Dermis blood vessel endothelial cell (primary cell): ENCODE measurements at places on chromosomes 11 and 22.

GRCh38 chr22:49786976-49787706 lies 40.5 kb downstream of the BRD1 start:
- DNase-seq = no peak

- DNase-seq = no peak
These were observed 28.5 kb downstream of the CD44 start for GRCh38 chr11:35167426-35167954.

- no peak for DNase-seq
These were observed 708.1 kb downstream of the NTM start for GRCh38 chr11:132078264-132079076.

- peak; percentile 22 for DNase-seq
These were observed 741 bp upstream of the TALDO1 start for GRCh38 chr11:746289-747157.

DNA sequence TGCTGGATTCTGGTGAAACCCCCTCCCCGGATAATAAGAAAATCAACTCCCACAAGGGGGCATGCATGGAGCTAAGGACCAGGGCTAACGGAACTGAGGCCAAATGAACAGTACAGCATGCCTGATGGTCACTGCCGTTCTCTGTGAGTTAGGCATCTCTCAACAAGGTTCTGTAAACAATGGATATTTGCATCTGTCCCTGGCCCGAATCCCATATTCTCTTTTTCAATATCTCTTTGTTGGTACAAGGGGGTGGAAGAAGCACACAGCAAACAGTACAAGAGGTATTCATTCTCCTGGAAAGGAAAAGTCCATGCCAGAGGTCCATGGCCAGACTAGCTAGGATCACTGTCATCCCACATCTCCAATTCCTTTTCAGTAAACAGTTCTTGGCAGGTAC lies 32.2 kb upstream of the APOA1 start:
- no peak for DNase-seq

- no peak for DNase-seq
These were observed 123.6 kb downstream of the SLC1A2 start for GRCh38 chr11:35295751-35296150.

DNA sequence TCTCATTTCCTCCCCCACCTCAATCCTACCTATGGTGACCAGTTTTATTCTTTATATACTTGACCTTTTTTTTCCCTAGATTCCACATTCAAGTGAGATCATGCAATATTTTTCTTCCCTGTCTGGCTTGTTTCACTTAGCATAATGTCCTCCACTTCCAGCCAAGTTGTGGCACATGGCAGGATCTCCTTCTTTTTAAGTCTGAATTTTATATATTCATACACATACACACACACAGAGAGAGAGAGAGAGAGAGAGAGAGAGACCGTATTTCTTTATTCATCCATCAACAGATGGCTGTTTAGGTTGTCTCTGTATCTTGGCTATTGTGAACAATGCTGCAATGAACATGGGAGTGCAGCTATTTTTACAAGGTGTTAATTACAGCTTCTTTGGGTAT lies 1.4 kb downstream of the POU2AF2 start:
- DNase-seq = no peak

DNA sequence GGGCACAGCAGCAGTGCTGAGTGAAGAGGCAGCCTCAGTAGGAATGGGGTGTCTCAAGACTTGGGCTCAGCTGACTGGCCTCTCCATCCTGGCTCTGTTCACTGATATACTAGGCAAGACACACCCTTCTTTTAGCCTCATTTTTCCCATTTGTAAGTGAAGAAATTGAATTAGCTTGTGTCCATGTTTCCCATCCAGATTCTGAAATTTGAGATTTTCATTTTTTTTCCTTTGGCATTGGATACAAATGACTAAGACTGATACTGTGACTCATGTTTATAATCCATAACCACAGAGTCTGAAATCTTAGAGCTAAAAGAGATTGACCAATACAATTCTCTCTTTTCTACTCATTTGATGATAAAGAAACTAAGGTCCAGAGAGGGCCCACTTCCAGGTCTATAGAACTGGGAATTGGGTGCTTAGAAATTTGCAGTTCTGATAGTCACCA lies 110.9 kb downstream of the KCNC1 start:
- DNase-seq = no peak

GRCh38 chr11:114350022-114350421 lies 50.3 kb downstream of the C11orf71 start:
- DNase-seq = no peak

DNA sequence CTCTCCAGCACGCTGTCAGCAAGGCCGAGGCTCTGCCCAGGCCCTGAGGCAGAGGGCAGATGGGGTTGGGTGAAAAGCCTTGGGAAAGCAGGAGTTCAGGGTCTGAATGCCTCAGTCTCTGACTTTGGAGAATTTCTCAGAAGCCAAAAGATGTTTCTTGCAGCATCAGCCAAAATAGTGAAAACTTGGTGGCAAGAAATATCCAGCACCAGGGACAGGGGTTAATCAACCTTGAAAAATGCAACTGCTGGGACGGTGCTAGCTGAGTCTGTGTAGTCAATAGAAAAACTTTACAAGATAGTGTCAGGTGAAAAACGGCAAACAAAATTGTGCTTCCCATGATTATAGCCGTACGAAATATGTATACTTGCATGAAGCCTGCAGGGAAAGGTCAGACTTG lies 1.4 kb upstream of the ABCC8 start:
- no peak for DNase-seq

GRCh38 chr11:29336727-29337575 lies 679.9 kb downstream of the KCNA4 start:
- DNase-seq = no peak

GRCh38 chr22:46022881-46023512 lies 46.0 kb upstream of the WNT7B start:
- no peak for DNase-seq

- DNase-seq = no peak
These were observed 906 bp downstream of the CCDC90B start for GRCh38 chr11:83285151-83285770.
